ENCODE measurements at places on chromosomes 2 and 18.

DNA sequence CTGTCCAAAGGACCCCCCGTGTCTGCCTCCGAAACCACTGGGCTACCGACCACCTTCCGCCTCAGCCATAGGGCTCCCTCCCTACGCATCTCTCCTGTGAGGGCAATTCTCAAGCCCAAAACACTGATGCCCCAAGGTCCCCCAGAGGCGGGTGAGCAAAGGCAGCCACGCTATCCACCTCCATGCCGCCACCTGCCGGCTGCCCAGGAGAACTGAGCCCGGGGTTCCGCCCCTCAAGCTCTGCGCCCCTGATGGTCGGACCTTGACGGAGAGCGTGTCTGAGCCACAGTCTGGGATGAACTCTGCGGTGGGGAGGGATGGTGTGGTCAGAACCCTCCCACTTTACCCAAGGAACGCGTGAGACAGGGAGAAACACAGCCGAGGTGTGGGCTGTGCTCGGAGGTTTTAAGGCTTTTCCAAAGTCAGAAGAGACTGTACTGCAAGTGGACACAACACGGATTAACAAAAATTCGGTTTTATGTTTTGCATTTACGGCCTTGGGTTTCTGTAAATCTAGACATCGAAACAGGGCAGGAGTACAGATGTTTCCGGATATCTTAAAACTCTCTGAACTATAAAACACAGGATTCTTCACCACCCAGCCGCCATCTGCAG is 114.1 kb downstream of the ZNF516 start:
- DNase-seq, result no peak

DNA sequence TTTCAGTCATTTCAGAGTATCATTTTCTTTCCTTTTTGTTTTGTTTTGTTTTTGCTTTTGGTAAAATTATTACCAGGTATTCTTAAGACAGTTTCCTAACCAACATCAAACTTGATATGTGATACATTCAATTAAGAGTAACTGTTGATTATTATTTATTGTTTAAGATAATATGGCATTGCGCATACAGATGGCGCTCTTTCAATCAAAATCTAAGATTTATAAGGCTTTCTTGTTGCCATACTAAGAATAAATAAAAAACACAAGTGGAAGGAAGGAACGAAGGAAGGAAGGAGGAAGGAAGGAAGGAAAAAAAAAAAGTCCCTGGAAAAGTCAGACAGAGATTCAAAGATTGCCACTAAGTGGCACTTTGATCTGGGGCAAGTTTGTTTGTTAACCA is 1308.7 kb upstream of the FAM98A start:
- no peak for DNase-seq

DNA sequence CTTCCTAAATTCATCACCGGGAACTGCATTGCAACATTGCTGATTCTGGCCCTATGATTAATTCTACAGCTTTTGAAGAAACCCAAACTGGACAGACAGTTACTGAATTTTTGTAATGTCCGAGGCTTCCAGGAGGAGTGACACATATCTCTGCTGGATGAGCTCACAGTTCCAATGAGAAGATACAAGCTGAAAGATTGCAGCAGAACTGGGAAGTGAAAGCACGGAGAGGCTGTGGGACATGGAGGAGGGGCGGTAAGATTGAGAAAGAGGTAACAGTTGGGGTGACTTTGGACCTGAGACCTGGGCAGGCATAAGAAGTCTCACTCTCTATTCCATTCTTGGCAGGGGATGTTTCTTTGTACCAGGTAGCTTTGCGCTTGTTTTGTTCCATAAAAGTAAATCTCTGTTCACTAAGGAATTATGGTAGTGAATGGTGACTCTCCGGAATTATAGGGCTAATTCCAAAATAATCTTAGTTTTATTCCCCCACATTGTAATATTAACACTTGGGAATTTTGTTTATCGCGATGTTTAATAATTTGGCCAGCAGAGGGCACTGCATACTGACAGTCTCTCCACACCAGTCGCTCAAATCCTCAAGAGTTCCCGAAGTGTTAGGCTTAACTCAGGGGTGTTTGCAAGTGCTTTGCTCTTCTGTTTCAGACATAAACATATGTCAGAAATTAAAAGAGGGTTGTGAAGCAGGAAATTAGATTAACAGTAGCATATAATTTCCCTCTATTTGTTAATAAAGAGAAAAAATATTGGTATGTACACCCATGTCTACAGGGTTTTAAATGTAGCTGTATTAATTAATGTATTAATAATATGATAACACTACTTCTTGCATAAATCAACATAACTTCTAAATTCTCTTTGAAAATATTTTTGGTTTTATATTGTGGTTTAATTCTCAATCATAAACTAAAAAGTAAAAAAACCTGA is 201.4 kb downstream of the SOCS6 start:
- peak; percentile 73 for DNase-seq

GRCh38 chr18:45658756-45659155 is 43.5 kb downstream of the SLC14A2 start:
- DNase-seq, result no peak

- DNase-seq, result no peak
These were observed 113.7 kb upstream of the ZFP36L2 start for GRCh38 chr2:43340066-43340465.

- no peak for DNase-seq
These were observed 256.0 kb upstream of the RAB6C start for GRCh38 chr2:129723277-129724020.

GRCh38 chr2:163266772-163267171 is 428.2 kb upstream of the KCNH7 start:
- no peak for DNase-seq

DNA sequence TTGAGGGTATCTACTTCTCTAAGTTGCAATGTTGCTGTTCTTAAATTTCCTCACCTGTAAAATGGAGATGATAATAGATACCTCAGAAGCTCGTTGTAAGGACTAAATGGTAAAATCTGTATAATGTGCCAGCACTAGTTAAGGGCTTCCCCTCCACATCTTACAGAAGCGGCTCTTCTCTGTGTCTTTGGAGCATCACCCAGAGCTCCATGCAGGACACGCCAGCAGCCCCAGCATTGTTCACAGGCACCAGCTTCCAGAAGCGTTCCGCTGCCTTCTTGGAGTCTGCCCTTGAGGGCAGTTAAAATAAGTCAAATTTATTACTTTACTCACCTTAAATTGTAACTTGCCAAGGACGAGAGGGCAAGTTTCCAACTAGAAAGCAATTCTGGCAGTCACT is 5.8 kb downstream of the DCDC2C start:
- DNase-seq, result no peak

GRCh38 chr2:108632332-108633160 is 86.7 kb upstream of the RANBP2 start:
- no peak for DNase-seq

DNA sequence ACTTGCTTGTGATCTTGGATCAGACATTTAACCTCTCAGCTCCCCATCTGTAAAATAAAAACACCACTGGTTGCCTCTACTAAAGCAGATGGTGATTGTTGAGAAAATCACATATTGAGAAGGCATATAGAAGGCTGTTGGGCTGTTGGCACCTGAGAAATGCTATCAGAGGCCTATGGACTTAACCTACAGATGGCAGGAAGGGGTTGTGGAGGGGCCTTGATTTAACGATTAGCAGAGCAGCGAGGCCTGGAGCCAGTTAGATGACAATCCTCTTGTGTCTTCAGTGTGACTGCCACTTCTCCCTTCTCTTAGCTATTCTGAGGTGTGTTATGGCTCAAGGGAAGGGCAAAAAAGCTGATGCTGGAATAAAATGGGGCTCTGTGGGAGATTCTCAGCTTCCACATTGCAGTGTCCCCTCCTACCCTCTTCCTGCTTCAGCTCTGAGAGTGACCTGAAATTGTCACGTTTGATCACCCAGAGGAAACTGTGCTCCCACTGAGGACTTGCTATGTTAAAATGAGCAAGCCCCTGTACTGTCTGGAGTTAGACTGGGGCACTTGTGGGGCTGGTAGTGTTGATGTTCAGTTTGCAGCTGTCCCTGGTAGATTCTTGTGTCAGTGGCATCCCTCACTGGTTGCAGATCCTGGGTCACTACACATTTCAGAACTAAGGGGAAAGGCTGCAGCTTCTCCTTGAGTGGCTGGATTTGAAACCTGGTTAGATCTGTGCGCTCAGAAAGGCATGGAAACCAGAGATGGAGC is 31.5 kb downstream of the CXCR4 start:
- DNase-seq, result no peak

DNA sequence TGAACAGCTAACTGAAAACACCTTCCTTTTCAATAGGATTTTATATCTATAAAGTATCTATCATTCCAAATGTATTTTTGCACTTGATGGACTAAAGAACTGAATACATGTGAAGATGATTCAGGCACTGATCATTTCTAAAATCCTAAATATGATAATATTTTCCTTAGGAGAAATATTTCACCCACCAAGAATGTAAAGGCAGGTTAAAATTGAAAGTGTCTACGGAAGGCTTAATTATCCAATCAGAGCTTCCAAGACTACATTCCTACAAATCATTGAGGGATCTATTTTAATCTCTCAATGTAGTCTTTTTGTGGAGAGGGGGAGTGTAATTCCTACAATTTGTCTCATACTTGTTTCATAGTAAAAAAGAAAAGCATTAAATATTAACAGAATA is 3.6 kb downstream of the GALNT3 start:
- no peak for DNase-seq

DNA sequence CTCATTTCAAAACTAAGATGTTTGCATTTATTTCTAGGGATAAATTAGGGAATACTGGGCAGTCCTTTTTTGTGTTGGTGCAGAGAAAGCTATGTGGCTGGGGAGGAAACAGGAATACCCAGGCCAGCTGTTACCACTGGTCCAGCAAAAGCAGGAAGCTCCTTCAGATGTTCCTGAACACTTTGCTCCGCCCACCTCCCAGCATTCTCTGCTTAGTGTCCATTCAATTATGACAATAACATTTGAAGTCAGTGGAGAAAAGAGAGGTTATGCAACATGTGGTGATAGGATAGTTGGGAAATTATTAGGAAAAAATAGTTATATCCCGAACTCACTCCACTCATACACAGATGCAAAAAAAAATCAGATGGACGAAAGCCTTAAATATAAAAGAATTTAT is 22.1 kb upstream of the ARPC2 start:
- DNase-seq, result no peak

GRCh38 chr2:216859944-216860343 is at the start of gene TNP1:
TNP1 (minus strand) TSS chr2:216860064; CDS start chr2:216860034, 30 bp downstream.
- DNase-seq, result no peak

- DNase-seq, result no peak
These were observed 287.4 kb upstream of the EPAS1 start for GRCh38 chr2:46009772-46010171.

GRCh38 chr2:201262718-201263117 is 2.4 kb downstream of the CASP8 start:
- no peak for DNase-seq
